ENCODE measurements at places on chromosomes 7 and 10.

DNA sequence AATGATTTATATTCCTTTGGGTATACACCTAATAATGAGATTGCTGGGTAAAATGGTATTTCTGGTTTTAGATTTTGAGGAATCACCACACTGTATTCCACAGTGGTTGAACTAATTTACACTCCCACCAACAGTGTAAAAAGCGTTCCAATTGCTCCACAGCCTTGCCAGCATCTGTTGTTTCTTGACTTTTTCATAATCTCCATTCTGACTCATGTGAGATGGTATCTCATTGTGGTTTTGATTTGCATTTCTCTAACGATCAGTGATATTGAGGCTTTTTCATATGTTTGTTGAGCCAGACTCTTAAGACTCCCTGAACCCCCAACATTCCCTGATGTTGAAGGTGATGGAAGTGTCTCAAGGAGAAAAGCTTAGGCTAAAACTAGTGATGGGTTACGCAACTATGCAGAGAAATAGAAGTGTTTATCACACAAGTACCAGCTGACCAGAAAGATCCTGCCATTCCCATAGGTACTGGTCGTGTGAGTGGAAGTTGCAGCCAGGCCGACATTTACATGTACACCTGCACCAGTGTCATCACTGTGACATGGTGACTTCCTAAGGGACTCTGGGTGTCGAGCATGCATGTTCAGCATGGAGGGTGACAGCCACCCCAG lies 711.2 kb upstream of the NRP1 start:
- DNase-seq, result no peak

- no peak for DNase-seq
Measured at GRCh38 chr10:51001587-51001986, 72.7 kb upstream of the PRKG1 start.

DNA sequence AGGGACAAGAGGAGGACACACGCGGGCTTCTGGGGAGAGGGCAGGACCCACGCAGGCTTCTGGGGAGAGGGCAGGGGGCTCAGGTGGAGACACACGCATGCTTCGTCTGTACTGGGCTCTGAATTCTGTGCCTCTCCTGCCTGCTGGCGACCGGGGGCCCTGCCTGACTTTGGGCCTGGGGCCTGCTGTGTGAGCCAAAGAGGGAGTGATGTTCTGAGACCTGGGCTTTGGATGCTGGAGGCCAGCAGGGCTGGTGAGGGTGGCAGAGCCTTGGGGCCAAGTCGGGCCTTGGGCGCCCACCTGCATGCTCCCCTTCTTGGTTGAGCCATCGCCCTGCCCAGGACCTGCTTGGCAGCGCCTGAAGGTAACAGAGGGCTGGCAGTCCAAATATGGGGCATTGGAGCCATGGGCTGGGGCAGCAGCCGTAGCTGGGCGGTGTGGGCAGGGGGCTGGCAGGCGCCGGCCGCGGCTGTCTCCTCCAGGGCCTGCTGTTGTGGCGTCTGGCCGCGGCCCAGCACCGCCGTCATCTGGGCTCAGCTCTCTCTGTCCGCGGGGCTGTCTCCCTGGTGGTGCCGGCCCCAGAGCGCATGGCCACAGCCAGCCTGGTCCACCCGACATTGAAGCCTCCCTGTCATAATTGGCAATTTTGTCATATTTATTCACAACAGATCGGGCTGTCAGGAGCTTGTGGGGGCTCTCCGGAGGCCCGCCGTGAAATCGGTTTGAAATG lies 78.9 kb downstream of the UNCX start:
- DNase-seq, result no peak

GRCh38 chr10:55183993-55184392 lies 383.0 kb upstream of the PCDH15 start:
- no peak for DNase-seq

DNA sequence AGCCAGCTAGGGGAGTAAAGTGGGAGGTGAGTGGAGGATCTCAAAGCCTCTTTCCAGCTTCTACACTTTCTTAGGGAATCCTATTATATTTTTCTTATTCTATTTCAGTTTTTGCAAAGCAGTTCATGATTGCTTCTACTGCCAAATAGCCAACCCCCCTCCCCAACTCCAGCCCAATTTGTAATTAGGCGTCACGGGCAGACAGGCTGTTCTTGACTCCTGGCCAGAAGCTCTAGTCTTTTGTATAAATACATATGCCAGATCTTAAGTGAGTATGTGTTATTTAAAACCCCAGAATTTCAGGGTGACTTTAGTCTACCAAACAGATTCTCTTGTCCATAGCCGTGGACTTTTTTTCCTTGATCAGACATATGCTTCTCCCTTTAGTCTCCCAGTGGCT lies 255.2 kb downstream of the BUB3 start:
- no peak for DNase-seq

- DNase-seq, result no peak
Measured at GRCh38 chr7:26782501-26782900, 81.9 kb downstream of the SKAP2 start.

GRCh38 chr7:75642810-75643486 lies 95.8 kb downstream of the HIP1 start:
- DNase-seq, result peak; percentile 41

GRCh38 chr10:124063750-124064603 lies 29.4 kb downstream of the CHST15 start:
- no peak for DNase-seq

DNA sequence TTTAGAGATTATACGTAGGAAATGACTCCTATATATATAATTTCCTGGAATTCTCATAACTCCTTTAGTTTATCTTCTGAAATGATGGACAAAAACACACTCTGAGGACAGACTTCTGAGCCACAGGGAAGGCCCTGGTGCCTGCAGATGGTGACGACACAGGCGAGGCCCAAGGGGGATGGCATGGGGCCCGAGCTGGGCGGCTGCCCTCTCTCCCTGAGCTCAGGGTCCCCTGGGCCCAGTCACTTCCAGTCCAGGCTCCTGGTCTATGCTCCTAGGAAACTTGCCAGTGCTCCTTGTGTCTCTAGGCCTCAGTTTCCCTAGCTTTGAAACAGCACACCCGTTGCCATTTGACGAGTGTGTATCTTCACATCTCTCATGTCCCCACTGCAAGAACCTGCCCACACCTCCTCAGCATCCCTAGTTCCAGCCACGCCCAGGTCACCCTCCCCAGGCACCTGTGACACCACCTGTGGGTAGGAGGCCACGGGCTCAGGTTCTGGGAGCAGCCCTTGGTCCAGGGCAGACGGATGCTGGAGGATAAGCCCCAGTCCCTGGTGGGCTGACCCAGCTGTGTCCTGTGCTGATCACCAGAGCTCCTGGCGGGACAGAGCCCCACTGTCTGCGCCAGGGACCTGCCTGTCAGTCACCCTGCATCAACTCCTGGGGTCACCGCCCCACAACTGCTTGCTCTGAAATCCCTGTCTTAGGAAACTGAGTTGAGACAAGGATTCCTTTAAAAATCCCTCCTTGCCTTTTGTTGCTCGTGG lies 23.4 kb upstream of the SHH start:
- no peak for DNase-seq

GRCh38 chr10:14039968-14040668 lies 290.6 kb downstream of the FRMD4A start:
- no peak for DNase-seq

GRCh38 chr7:43768887-43769272 lies 10.4 kb downstream of the BLVRA start:
- no peak for DNase-seq

DNA sequence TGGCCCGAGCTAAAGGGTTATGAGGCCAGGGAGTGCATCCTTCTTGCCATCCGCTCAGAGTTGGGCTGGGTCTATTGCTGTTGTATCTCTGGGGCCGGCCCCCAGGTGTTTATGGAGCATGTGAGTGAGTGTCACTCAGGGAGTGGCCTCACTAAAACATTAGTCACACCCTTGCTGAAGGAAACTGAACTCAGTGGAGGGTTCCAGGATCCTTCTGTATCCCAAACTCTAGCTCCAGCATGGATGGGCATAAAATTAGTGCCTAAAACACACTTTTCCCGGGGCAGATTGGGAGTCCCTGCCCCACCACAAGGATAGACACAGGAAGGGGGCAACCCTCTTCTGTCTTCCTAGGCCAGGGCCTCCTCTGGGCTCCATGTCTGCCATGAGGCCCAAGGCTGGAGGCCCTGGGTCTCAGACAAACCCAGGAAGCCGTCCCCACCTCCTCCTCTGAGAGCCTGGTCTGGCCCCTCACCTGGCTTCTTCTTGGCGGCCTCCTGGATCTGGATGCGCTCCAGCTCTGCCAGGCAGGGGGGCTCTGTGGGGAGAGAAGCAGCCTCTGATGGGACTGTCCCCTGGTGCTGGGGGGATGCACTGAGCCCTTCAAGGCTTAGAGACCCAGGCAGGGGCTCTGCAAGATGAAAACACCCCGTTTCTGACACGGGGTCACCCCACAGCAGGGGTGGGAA lies 24.5 kb downstream of the SPOCK2 start:
- no peak for DNase-seq

DNA sequence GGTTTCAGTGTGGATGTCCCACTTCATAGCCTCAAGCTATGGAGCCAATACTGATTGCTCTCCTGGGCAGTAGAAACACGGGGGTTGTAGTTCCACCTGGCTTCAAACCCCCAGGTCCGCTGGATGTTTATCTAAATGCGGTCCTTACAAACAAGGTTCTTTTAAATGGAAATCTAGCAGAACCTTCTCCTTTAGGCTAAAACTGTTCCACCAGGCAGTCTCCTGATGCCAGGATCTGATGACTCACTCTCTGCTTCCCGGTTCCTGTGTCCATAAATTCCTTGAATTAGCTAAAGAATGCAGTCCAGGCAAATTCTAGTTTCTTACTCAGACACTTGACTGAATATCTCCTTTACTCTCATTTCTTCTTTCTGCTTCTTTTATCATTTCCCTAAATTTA lies 108.4 kb upstream of the FAM3C start:
- DNase-seq, result no peak

- DNase-seq, result no peak
Measured at GRCh38 chr10:46094931-46095750, 49.1 kb upstream of the MSMB start.

GRCh38 chr10:36109399-36110023 lies 467.4 kb upstream of the FZD8 start:
- no peak for DNase-seq

DNA sequence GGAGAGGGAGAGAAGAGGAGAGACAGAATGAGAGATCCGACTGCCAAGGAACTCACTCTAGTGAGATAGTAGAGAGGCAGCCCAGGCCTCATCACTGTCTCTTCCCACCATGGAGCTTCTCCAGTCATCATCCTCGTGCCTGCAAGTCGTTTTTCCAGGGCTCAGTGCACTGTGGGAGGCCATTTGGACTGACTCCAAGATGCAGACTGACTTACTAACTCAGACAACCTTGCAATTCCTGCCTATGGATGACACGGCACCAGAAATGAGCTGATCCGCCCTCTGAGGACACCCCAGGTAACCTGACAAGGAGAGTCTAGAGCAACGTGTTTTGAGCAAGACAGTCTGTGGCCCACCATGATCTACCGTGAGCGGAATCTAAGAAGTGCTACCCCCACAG lies 154.9 kb downstream of the GLI3 start:
- no peak for DNase-seq

DNA sequence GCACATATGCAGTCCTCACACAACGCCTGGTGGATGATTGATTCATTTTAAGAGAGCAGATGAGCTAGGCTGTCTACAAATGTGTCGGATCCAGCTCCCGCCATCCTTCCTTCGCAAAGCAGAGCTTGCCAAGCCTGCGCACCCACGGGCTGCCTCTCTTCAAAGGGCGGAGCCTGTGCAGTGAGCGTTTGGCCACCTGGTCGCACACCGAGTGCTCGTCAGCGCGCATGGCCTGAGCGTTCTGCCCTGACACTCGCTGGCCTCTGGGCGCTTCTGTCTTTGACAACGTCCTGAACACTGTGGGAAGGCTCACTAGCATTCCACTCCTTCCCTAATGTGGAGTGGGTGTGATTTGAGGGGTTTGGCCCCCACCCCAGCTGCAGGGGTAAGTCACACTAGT lies 47.1 kb upstream of the TMEM72 start:
- DNase-seq, result no peak

DNA sequence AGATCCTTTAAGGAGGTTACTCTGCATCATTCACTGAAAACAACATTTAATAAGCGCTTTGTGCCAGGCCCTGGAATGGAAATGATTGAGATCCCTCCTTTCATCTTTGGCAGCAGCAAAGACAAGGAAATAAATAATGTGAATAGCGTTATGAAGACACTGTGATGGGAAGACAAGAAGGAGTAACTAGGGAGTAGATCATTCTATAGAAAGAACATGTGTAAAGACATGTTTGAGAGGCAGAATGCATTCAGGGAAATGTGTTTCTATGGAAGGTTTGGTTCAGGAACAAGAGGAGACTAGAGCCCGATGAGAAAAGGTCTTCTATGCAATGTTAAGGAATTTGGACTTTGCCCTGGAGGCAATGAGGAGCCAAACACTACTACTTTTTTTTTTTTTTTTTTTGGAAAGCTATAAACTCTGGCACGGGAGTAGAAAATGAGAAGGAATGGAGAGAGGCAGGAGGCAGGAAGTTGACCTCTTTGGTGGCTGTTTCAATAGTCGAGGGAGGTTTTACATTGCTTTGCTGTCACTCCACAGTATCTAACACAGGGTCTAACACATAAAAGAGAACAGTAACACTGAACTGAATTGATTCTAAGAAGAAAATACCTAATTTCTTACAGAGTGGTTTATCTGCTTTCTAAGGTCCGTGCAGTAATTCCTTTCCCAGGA lies 44.9 kb downstream of the SMURF1 start:
- no peak for DNase-seq

GRCh38 chr7:116653646-116654045 lies 18.4 kb upstream of the MET start:
- no peak for DNase-seq

- DNase-seq, result no peak
Measured at GRCh38 chr10:7649673-7650300, 17.0 kb downstream of the ITIH5 start.

DNA sequence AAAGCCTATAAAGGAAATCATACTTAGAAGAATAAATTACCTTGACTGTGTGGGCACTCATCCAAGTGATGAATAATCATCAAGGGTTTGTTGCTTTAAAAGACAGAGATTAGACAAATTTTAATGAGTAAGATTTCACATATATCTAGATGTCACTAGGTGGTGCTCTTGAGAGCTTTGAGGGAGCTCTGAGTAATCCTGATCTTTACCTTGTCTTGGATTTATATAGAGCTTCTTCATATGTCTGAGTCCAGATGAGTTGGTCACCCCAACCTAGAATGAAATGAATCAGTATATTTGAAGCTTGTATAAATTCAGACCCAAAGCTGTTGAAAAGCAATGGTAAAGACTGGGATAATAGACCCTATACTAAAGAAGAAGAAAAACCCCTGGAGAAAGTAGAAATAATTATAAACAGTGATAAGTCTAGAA lies 3.7 kb downstream of the AGR2 start:
- DNase-seq, result no peak

DNA sequence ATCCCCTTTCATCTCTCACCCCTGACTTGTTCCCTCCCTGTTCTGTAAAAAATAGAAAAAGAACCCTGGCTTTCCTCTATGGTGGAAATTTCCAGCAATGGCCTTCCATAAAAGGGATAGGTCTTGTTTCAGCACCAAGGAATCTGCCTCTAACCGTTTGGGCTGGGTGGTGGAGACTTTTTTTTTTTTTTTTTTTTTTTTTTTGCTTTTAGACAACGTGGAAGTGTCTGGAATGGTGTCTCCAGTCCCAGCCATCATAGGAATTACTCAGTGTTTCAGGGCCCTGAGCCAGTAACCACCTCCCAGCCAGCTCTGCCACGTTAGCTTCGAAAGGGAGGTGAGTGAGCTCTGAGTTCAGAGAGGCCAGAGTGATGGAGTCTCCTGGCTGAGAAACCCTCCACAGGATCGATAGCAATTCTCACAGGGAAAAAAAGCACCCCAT lies 97.3 kb upstream of the COL1A2 start:
- DNase-seq, result no peak

GRCh38 chr10:44261710-44262455 lies 123.0 kb downstream of the CXCL12 start:
- no peak for DNase-seq

Data from stimulated activated CD8-positive, alpha-beta memory T cell treated with anti-CD3 and anti-CD28 coated beads, Interleukin-15, amount 100 ng/mL, for 4 hours (primary cell).